ENCODE measurements at places on chromosomes 7 and 10. TPM values are rescaled to one million over a fixed set of nuclear protein-coding genes. Genes with fewer than 3 reads are reported as not detected.

DNA sequence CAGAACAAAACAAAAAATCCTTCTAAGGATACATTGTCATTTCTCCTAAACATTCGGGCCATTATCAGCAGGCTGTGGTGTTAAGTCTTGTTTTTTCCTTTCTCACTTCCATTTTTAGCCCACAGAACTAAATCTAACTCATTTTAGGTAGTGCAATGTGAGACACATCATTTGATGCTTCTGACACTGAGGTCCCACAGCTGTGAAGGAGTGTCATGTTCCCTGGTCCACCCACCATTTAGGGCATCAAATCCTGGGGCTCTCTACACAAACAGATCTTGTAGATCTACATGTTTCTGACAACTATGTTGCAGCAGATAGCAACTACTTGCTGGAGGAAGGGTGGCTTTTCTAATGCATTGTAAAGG lies 232.5 kb upstream of the IGFBP3 start:
- no peak for DNase-seq
- H3K4me1 ChIP-seq, result no peaks in the 10 kb centered on the region
- H3K27me3 ChIP-seq, result no peaks in the 10 kb centered on the region
- no peaks in the 10 kb centered on the region for H3K36me3 ChIP-seq
- no peak overlapping the region for H3K27ac ChIP-seq

The PLEKHS1 gene
- not detected for total RNA-seq

The HILPDA gene
- total RNA-seq, result 38.2 TPM

DNA sequence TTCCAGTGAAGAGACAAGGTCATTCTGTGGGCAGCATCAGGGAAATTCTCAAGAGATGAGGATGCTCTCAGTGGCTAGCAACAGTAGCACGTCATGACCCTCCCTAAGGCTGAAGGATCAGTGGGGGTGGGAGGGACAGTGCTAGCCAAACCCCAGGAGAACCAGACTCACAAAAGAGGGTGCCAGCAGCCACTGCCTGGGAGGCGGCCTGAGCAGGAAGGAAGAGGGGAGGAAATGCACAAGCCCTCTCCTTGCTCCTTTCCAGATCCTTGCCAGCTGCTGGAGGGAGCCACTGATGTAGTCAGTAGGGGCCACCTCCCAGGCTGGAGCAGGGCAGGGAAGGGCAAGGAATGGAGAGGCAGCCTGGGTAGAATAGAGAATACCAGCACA lies 302.7 kb downstream of the RPS24 start:
- H3K36me3 ChIP-seq, result no peaks in the 10 kb centered on the region
- no peak for DNase-seq

The NODAL gene
- not detected for total RNA-seq

DNA sequence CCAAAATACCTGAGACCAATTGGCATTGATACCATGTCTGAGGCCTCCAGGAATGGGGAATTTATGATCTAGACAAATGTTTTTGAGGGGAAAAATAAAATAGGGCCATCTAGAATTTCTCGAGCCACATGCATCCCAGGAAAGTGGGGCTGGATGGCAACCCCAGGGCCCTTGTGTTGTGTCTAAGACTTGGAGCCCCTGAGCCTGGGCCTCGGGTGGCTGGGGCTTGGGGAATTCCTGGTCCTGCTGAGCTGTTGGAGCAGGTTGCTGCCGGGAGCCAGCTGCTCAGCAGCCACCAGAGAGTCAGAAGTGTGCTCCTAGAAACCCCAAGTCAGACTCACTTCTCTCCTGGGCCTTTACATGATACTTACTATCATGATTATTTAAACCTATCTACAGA lies 172.9 kb downstream of the WDR37 start:
- no peaks in the 10 kb centered on the region for H3K36me3 ChIP-seq
- H3K4me1 ChIP-seq, result no peaks in the 10 kb centered on the region
- no peak for DNase-seq

- no peak overlapping the region for H3K4me3 ChIP-seq
- no peaks in the 10 kb centered on the region for H3K4me1 ChIP-seq
- no peak overlapping the region for H3K27ac ChIP-seq
These were observed 368.5 kb upstream of the PCDH15 start for GRCh38 chr10:55169493-55169892.

The CCL24 gene
- total RNA-seq, result not detected

The SEC61G gene
- total RNA-seq, result 35.6 TPM

Data from naive thymus-derived CD4-positive, alpha-beta T cell (primary cell).